Stimulated activated CD8-positive, alpha-beta memory T cell treated with anti-CD3 and anti-CD28 coated beads, Interleukin-2, amount 100 ng/mL, for 1 hour (primary cell): ENCODE measurements at places on chromosomes 4 and X.

DNA sequence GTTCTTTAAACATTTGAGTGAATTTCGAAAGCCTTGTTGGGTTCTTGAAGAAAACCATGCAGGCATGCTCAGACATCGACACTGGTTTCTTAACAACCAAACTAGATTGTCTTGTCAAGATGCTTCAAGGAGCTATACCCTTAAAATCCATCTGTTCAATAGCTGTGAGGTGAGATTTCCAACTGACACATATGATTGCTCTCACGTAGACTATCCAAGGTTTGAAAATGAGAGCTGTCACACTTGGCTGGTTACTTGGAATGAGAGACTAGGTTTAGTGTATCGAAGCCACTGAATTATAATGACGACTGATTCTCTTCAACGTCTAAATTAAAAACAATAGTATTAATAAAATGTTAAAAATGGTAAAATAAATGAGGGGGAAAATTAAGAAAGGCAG is 2725.5 kb downstream of the ARAP2 start:
- no peak for DNase-seq

DNA sequence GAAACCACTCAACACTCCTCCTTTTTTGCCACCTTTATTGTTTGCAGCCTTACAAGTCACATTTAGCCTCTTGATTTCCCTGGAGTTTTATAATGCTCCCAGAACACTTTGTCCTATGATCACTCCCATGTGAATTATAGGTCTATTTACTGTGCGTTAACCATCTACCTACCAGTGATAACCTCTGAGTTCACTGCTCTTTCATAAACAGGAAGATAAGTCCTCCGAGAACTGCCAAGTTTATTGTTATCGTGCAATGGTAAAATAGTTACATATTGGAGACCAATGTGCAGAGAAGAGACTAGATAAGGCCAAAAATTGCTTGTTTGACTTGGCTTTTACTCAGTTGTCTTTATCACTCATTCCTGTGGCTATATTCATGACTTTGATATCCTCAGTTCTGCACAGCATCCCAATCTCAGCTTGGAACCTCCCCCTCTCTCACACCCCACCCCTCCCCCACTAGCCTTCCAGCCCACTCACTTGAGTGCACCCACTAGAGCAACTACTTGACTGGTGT is 12.9 kb upstream of the NUDT9 start:
- DNase-seq, result no peak

DNA sequence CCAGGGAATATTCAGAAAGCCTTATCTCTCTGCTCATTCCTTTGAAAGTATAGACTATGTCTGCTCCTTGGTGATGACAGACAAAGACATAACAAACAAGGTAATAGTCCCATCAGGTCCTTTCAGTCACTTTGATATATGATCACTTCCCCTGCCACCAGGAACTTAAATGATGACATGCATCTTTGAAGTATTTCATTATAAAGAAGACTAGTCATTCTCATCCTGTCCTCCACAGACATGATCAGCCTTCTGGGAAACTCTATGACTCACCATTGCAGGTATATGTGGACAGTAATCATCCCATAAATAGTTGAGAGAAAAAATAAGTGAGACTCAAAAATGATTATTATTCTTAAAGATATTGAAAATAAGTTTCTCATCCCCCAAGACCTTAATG is 117.5 kb upstream of the VCX2 start:
- no peak for DNase-seq

- no peak for DNase-seq
These were observed 443.0 kb downstream of the GPM6A start for GRCh38 chr4:175369087-175369486.

DNA sequence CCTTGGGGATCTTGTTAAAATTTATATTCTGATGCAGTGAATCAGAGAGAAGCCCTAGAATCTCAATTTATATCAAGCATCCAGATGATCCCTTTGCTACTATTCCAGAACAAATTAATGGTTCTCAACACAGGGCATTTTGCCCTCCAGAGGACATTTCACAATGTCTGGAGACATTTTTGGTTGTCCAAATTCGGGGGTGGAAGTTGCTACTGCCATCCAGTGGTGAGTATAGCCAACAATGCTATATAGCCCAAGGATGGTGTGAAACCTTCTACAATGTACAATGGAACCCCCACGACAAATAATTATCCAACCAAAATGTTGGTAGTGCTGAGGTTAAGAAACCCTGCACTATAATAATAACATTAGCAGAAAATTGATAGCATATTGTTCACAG is 2440.0 kb downstream of the PCDH7 start:
- no peak for DNase-seq

GRCh38 chrX:40440866-40441265 is 139.9 kb upstream of the ATP6AP2 start:
- DNase-seq, result no peak

DNA sequence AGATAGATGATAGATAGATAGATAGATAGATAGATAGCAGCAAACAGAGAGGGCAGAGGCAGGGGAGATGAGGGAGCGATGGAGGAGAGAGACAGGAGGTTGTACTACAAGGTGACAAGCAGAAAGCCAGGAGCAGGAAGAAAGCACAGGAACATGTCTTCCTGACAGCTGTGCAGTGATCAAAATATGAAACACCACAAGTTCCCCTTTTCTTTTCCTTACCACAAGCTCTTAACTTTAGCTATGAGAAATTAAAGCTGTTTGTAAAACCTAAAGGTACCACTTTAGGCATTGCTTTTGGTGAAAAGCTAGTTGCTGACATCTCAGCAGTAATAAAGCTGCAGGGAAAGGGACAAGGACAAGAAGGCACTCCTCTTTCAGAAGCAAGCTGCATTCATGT is 9.1 kb upstream of the MAGED4B start:
- DNase-seq, result no peak

DNA sequence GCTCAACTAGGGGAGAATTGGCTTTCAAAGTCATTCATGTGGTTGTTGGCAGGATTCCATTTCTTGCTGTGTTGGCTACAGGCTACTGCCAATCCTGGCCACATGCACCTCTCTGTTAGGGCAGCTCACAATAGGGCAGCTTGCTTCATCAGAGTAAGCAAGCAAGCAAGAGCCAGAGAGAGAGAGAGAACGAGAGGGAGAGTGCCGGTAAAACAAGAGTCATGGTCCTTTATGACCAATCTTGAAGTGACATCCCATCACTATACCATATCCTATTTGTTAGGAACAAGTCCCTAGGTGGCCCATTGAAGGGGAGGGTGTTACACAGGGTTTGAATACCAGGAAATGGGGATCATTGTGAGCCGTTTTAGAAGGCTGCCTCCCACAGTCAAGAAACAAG is 33.0 kb upstream of the TLR2 start:
- no peak for DNase-seq

- DNase-seq, result no peak
These were observed 259.4 kb upstream of the DIAPH2 start for GRCh38 chrX:96425200-96425599.

DNA sequence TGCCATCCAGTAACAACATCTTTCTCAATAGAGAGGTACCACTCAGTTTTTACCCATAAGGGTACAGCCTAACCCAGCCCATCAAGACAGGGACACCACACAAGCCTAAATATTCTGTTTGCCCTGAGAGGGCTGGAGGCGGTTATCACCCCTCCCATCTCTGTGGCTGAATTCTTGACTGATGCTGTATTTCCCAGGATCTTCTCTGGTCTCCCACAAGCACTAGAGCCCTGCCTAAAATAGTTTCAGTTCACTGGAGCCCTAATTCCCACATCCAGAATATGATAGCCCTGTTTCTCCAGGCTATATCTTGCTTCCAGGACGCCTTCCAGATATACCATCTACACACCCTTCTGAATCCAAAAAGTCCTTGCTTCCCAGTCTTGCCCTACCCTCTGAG is 91.6 kb upstream of the NMU start:
- no peak for DNase-seq

- DNase-seq, result no peak
These were observed 53.5 kb downstream of the BMP3 start for GRCh38 chr4:81084029-81084428.
